ENCODE measurements at places on chromosomes 11 and 22.

- peaks cover 18% of the 10 kb centered on the region for H3K4me1 ChIP-seq
- no peaks in the 10 kb centered on the region for H3K27me3 ChIP-seq
- peak; percentile 71 for DNase-seq
- peak overlapping the region; percentile 70 for H3K27ac ChIP-seq
Observed at GRCh38 chr22:50282361-50283155, 12.4 kb upstream of the MAPK11 start.

GRCh38 chr22:31734512-31734911 lies 15.4 kb downstream of the PRR14L start:
- H3K36me3 ChIP-seq = peaks cover 6% of the 10 kb centered on the region
- no peak overlapping the region for H3K4me3 ChIP-seq
- peak; percentile 11 for DNase-seq
- peaks cover 16% of the 10 kb centered on the region for H3K4me1 ChIP-seq

DNA sequence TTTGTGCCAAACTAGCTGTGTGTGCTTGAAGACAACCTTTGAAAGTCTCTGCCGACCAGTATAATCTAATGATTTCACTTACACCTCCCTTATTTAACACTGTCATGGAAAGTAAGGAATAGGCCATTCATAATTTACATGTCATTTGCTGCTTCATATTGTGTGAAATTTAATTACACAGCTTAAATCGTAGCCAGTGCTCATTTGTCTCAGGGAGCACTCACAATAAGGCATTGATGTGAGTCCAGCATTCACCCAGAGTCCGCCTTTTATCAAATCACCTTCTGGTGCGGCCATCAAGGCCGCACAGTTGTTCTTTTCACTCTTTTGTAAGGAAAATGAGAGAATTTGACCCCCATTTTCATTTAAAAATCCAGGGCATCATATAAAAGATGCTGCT lies 46.9 kb downstream of the PAX6 start:
- DNase-seq = no peak
- no peak overlapping the region for H3K27ac ChIP-seq
- no peaks in the 10 kb centered on the region for H3K36me3 ChIP-seq
- H3K4me1 ChIP-seq = no peaks in the 10 kb centered on the region
- no peak overlapping the region for H3K4me3 ChIP-seq
- H3K27me3 ChIP-seq = no peaks in the 10 kb centered on the region

DNA sequence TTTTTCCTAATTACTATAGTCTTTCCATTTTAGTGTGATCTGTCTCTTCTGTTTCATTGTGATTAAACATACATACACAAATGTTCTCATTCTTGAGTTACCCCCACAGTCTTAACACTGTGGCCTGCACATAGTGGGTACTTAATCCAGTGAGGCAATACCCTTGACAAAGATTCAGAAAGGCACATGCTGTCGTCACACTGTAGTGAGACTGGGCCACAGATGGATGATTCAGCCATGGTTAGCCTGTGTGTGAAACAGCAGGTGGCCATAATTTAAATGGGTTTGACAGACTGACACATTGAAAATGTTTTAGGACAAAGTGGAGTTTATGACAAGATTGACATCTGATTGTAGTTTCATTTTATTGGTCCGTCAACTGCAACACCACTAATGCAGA lies 313.1 kb downstream of the C11orf87 start:
- H3K4me3 ChIP-seq = no peak overlapping the region
- no peak for DNase-seq
- peaks cover 2% of the 10 kb centered on the region for H3K4me1 ChIP-seq
- no peak overlapping the region for H3K27ac ChIP-seq
- H3K27me3 ChIP-seq = no peaks in the 10 kb centered on the region

- no peak overlapping the region for H3K27ac ChIP-seq
- H3K36me3 ChIP-seq = no peaks in the 10 kb centered on the region
- H3K4me1 ChIP-seq = no peaks in the 10 kb centered on the region
- no peak for DNase-seq
- no peaks in the 10 kb centered on the region for H3K27me3 ChIP-seq
Observed at GRCh38 chr11:92505689-92506088, 281.1 kb downstream of the FAT3 start.

DNA sequence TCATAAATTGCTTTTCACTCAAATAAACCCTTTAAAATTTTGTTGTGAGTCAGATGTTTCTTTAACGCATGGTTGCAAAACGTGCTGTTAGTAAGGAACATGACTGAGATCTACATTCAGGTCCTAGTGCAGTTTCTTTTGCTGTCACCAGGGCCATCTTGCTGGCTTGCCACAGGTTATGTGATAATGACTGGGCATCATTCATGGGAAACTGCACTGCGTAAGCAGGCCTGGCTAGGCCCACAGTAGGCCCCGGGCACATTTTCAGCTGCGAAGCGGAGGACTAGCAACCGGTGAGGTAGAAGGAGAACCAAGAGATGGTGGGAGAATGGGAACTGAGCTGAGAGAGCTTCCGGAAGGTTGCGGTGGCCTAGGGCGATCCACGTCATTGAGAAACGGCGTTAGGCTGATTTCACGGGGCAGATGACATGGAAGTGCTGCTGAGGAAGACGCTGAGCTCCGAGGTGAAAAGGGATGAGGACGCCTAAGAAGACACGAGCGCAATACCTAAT lies 3.2 kb upstream of the KLHDC7B start:
- H3K4me3 ChIP-seq = no peak overlapping the region
- no peaks in the 10 kb centered on the region for H3K36me3 ChIP-seq
- peaks cover 7% of the 10 kb centered on the region for H3K27me3 ChIP-seq

DNA sequence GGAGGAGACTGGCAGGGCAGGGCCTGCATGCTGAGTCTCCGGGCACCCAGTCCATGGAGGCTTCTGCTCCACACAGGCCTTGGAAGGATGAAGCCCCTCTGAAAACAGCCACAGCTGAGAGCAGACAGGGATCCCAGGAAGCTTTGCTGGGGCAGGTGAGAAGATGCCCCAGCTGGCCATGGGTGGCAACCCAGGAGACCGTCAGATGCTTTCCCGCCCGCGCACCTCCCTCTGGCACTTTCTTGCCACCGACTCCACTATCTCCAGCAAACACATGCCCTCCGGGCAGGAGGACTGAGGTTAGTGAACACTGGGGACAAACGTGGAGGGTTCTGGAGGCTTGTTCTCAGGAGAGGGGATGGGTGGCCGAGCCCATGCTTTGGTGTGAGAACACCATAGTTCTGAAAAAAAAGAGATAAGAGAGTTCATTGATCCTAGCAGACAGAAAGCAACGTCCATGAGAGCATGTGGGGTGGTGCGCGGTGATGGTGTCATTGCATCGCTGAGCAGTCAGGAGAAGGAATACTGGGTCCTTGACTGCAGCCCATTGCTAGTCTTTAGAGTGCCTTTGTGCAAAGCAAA lies 2.3 kb downstream of the C1QTNF6 start:
- H3K27ac ChIP-seq = no peak overlapping the region
- H3K36me3 ChIP-seq = peaks cover 13% of the 10 kb centered on the region
- H3K4me3 ChIP-seq = no peak overlapping the region
- DNase-seq = no peak
- H3K27me3 ChIP-seq = no peaks in the 10 kb centered on the region

DNA sequence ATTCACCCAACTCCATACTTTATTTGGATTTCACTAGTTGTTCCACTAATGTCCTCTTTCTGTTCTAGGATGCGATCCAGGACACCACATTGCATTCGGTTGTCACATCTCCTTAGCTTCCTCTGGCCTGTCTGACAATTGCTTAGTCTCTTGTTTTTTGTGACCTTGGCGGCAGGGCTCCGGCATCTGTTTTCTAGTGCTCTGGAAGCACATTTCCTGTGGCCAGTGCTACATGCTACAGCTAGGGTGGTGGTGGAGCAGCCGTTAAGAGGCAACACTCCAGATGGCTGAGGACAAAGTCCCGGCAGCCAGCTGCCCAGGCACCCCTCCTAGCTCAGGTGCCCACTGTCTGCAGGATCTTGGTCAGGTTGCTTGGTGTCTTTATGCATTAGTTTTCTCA lies 6.8 kb downstream of the STX3 start:
- H3K4me1 ChIP-seq = peaks cover 8% of the 10 kb centered on the region
- H3K36me3 ChIP-seq = peaks cover 15% of the 10 kb centered on the region
- no peaks in the 10 kb centered on the region for H3K27me3 ChIP-seq

DNA sequence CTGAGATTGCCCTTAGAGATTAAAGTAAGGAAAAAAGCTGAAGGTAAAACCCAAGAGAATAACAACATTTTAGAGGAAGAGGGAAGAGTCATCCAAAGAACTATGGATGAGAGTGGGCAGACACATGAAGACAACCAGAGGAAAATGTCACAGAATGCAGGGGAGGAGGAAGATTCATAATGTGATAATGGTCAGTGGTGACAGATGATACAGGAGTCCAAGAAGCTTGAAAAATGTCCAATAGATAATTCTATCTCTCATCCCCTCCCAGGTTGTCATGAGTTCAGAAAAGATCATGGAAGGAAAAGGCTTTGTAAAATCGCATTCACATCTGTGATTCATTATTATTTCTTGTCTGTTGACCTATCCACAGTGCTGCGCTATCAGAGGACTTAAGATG lies 282.3 kb upstream of the CCDC90B start:
- no peak overlapping the region for H3K4me3 ChIP-seq
- H3K27ac ChIP-seq = no peak overlapping the region
- no peak for DNase-seq
- no peaks in the 10 kb centered on the region for H3K27me3 ChIP-seq

DNA sequence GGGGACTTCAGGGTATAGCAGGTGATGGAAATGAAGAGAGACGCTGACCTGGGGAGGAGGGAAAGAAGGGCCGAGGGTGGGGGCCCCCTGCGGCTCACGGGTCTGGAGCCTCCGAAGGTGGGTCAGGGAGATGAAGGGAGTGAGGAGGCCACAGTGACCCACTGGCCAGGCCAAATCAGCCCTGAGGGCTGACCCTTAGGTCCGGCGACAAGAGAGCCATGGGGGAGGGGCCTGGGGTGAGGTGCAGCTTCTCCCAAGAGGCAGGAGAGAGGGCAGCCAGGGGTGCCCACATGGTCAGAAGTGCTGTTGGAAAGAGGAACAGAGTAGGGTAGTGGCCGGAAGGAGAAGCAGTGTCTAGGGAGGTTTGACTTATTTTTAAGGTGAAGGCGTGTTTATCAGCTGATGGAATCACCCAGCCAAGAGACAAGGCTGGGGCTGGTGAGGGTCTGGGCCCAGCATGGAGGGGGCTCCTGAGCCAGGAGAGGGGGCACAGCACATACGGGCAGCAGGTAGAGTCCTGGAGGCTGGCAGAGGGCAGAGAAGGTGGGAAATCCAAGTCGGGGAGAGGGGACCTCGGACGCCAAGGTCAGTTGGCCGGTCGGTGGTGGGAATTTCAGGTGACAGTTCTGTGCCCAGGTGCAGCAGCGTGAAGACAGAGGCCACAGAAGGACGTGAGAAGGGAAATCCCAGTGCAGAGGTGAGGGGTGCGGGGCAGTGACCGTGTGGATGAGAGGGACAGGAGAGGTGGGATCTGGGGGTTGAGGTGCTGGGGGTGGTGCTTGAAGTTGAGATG lies 49.0 kb downstream of the LINC01488 start:
- no peak overlapping the region for H3K4me3 ChIP-seq
- H3K36me3 ChIP-seq = no peaks in the 10 kb centered on the region
- H3K27me3 ChIP-seq = peaks cover 7% of the 10 kb centered on the region
- no peak overlapping the region for H3K27ac ChIP-seq

Data from keratinocyte (primary cell).